ENCODE measurements at places on chromosomes 2 and 18. TPM values are rescaled to one million over a fixed set of nuclear protein-coding genes. Genes with fewer than 3 reads are reported as not detected.

The LRRC30 gene
- not detected for polyA plus RNA-seq

The CELF4 gene
- 1.5 TPM for polyA plus RNA-seq

The GREB1 gene
- polyA plus RNA-seq, result 1.8 TPM

The VWC2L gene
- not detected for polyA plus RNA-seq

The MARCHF7 gene
- 24.8 TPM for polyA plus RNA-seq

The DNAH7 gene
- 3.8 TPM for polyA plus RNA-seq

The SPIRE1 gene
- 12.3 TPM for polyA plus RNA-seq

GRCh38 chr2:129347486-129348217, 631.8 kb upstream of the RAB6C start:
- DNase-seq, result no peak
- H3K27ac ChIP-seq, result no peak overlapping the region
- no peak overlapping the region for H3K4me3 ChIP-seq
- no peaks in the 10 kb centered on the region for H3K4me1 ChIP-seq

GRCh38 chr18:59833785-59834184, 66.0 kb upstream of the PMAIP1 start:
- no peak for DNase-seq
- H3K36me3 ChIP-seq, result no peaks in the 10 kb centered on the region
- H3K4me3 ChIP-seq, result no peak overlapping the region
- no peak overlapping the region for H3K27ac ChIP-seq

DNA sequence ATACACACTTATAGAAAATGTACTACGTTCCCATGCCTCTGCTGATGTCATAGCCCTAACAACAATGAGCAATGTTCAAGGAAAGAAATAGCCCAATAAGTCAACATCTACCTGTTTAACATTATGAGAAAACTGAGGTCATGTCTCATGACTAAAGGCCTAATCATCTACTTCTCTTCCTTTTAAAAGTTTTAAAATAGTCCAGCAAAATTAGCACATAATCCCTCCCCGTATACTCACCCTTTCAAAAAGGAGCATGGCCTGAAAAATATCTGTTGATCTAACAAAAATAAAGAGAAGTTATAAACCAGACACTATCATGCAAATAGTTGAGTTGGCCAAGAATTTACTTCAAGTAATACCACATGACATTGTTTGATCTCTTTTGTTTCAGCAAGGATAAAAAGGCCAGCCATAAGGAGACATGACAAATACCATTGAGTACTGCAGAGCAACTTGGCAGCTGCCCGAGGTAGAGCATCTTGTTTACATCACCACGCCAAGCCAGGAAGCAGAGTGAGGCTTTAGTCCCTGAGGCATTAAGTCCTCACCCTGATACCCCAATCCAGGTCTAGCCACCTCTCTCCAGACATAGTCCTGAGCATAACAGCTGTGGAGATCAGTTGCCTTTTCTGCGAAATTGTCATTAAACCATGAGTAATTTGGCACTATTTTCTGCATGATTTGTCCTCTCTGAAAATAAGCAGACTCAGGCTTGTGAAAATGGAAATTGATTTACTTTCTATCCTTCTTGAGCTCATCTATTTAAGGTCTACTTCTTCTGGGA, 137.4 kb upstream of the ETAA1 start:
- H3K4me1 ChIP-seq, result no peaks in the 10 kb centered on the region
- H3K4me3 ChIP-seq, result no peak overlapping the region
- DNase-seq, result no peak
- no peaks in the 10 kb centered on the region for H3K36me3 ChIP-seq

- H3K27ac ChIP-seq, result no peak overlapping the region
- no peaks in the 10 kb centered on the region for H3K4me1 ChIP-seq
- no peak for DNase-seq
Measured at GRCh38 chr2:231927566-231927890, 1.3 kb upstream of the NPPC start.

GRCh38 chr18:55086906-55087305, 127.6 kb upstream of the CCDC68 start:
- no peak overlapping the region for H3K4me3 ChIP-seq
- no peaks in the 10 kb centered on the region for H3K36me3 ChIP-seq
- no peak for DNase-seq
- H3K27ac ChIP-seq, result no peak overlapping the region
- H3K27me3 ChIP-seq, result no peaks in the 10 kb centered on the region

- no peak overlapping the region for H3K27ac ChIP-seq
- H3K4me3 ChIP-seq, result no peak overlapping the region
- DNase-seq, result no peak
Measured at GRCh38 chr2:124995185-124995912, 970.3 kb downstream of the CNTNAP5 start.

DNA sequence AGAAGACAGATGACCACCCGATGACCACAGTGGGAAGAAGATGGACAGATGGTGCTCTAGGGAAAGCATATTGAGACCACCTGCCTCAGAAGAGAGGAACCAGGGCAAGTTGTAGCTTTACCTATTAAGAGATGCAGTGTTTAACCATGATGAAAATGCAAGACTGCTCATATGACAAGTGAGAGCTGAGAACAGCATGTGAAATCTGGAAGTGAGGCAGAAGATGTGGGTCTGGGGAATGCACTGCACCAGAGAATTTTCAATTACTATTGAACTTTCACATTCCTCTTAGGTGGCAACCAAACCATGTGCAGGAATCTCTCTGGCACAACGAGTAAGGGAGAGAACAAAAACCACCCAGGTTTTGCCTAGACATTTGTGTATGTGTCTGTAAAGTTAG, 184.8 kb upstream of the CRIM1 start:
- no peaks in the 10 kb centered on the region for H3K4me1 ChIP-seq
- H3K27ac ChIP-seq, result no peak overlapping the region
- H3K4me3 ChIP-seq, result no peak overlapping the region
- no peak for DNase-seq
- no peaks in the 10 kb centered on the region for H3K27me3 ChIP-seq

GRCh38 chr2:161423421-161424393, 7.6 kb downstream of the TBR1 start:
- H3K36me3 ChIP-seq, result no peaks in the 10 kb centered on the region
- H3K27ac ChIP-seq, result no peak overlapping the region
- no peak overlapping the region for H3K4me3 ChIP-seq
- DNase-seq, result no peak
- H3K4me1 ChIP-seq, result no peaks in the 10 kb centered on the region
- peaks cover 79% of the 10 kb centered on the region for H3K27me3 ChIP-seq

DNA sequence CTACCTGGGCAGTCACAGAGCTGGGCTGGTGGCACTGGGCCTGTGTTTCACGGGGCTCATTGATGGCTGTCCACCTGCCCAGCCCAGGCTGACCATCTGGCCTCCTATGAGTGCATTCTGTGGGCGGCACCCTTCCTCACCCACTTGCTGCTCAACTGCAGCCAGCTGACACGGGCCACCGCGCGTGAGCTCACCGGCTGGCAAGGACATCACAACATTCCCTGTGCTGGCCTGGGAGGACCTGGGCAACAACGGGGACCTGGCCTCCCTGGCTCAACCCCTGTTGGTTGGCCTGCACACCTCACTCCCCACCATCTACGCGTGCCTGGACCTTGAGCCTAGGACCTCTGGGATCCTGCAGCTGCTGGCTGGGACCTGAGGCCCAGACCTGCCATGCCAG, 98.2 kb upstream of the DTNA start:
- no peaks in the 10 kb centered on the region for H3K27me3 ChIP-seq
- no peaks in the 10 kb centered on the region for H3K36me3 ChIP-seq
- no peak overlapping the region for H3K4me3 ChIP-seq
- H3K27ac ChIP-seq, result no peak overlapping the region

DNA sequence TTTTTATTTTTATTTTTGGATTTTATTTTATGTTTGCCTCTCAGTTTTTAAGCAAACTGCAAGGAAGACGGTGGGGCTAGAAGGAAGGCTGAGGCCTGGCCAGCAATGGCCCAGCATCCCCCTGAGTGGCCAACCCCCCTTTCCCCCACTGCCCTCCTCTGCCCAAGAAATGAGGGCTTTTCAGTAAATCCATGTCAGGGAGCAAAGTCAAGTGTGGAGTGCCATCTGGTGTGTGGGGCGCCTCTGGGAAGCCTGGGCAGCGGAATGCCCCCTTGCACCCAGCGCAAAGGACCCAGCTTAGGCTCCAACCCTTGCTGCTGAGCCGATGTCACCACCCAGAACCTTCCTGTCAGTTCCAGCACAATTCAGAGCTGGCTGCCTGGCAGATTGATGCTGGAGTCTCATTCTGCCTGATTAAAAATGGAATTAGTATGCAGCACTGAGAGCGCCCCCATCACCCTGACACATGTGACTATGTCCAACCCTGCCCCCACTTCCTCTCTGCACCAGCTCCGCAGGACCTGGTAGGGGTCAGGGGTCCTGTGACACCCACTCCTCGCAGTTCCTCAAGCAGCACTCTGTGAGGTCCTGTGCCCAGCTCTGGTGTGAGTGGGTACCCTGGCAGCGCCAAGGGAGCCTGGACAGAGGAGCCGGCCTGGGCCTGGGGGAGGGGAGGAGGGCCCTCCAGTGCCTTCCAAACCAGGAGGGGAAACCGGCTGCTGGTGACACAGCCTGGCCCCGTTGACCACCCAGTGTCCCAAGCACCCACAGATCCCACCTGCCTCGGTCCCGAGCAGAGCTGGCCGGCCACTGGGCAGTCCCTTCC, 9.2 kb upstream of the ALPP start:
- no peaks in the 10 kb centered on the region for H3K27me3 ChIP-seq
- H3K4me3 ChIP-seq, result no peak overlapping the region
- H3K27ac ChIP-seq, result no peak overlapping the region
- H3K4me1 ChIP-seq, result no peaks in the 10 kb centered on the region
- H3K36me3 ChIP-seq, result no peaks in the 10 kb centered on the region
- DNase-seq, result no peak

- H3K27ac ChIP-seq, result no peak overlapping the region
- H3K4me1 ChIP-seq, result no peaks in the 10 kb centered on the region
- no peak overlapping the region for H3K4me3 ChIP-seq
- H3K27me3 ChIP-seq, result no peaks in the 10 kb centered on the region
Measured at GRCh38 chr2:149438330-149438960, 108.1 kb downstream of the LYPD6 start.

- DNase-seq, result no peak
- no peaks in the 10 kb centered on the region for H3K36me3 ChIP-seq
- no peaks in the 10 kb centered on the region for H3K4me1 ChIP-seq
- H3K27me3 ChIP-seq, result no peaks in the 10 kb centered on the region
Measured at GRCh38 chr2:15092691-15093090, 460.2 kb downstream of the LRATD1 start.

GRCh38 chr18:49767111-49768050, 46.0 kb downstream of the ACAA2 start:
- no peak overlapping the region for H3K4me3 ChIP-seq
- H3K4me1 ChIP-seq, result no peaks in the 10 kb centered on the region
- no peak for DNase-seq

DNA sequence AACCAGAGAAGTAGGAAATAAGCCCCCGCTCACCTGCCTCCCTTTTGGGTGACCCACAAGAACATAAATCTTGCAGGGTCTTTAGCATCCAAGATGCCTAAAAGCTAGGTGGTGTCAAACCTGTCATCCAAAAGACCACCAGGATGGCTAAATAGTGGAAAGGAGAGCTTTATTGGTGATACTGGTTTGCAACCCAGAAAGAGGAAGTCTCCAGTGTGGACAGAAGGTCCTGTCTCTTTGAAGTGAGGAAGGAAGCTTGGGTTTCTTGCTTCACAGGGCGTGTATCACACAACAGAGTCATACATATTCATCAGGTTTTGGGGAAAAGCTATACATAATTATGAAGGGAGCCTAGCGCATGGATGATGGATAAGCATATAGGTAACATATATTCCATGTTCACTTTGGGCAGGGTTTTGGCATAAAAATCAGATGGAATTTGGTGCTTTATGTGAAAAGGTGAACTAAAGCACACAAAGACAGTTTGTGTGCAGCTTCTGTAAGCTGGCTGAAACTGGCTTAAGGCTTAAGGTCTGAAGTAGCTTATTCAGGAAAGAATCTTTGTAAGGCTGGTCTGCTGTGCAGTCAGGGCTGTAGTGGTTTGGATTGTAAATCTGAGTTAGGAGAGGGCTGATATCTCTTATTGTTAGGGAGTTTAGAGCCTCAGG, 102.2 kb upstream of the MSH2 start:
- no peak for DNase-seq
- H3K4me1 ChIP-seq, result no peaks in the 10 kb centered on the region
- H3K36me3 ChIP-seq, result no peaks in the 10 kb centered on the region
- no peak overlapping the region for H3K4me3 ChIP-seq

DNA sequence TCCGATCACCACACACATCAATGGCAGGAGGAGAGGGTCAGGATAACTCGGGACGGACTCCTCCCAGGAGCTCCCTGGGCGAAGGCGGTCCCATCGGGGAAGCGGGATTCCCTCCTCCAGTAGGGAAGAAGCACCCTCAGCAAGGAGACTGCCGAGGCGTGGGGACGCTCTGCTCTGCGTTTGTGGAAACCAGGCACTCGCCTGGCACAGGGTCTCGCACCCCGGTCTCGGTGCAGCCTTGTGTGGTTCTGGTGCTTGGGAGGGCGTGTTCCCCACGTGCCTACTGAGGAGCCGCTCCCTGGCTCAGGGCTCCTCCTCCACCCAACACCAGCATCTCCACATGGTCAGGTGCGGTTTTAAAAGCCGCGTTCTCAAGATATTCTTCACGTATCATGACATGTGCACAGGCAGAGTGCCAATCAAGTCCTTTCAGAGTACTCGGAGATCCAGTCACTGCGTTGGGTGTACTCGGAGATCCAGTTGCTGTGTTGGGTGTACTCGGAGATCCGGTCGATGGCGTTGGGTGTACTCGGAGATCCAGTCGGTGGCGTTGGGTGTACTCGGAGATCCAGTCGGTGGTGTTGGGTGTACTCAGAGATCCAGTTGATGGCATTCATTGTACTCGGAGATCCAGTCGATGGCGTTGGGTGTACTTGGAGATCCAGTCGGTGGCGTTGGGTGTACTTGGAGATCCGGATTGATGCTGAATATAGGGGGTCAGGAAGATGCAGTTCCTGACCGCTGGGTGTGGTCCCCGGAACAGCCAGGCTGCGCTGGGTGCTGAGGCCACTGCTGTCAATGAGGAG, 117.5 kb downstream of the RTP5 start:
- DNase-seq, result no peak
- no peak overlapping the region for H3K4me3 ChIP-seq
- H3K27ac ChIP-seq, result no peak overlapping the region
- no peaks in the 10 kb centered on the region for H3K27me3 ChIP-seq
- no peaks in the 10 kb centered on the region for H3K36me3 ChIP-seq

DNA sequence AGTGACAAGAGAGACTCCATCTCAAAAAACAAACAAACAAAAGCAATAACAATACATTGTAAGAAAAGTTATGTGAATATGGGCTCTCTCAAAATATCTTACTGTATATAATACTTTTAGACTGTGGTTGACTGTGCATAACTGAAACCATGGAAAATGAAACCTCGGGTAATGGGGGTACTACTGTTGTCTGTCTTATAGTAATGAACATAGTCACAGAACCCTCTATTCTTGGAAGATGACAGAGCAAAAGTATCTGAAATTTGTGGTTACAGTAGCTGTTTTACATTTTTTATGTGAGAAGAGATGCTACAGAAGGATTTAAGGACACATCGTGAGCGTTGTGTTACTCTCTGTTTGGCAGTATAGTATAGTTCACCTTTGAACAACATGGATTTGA, 60.5 kb downstream of the MAP4K4 start:
- no peaks in the 10 kb centered on the region for H3K36me3 ChIP-seq
- DNase-seq, result no peak
- H3K4me3 ChIP-seq, result no peak overlapping the region
- H3K27me3 ChIP-seq, result no peaks in the 10 kb centered on the region
- peaks cover 24% of the 10 kb centered on the region for H3K4me1 ChIP-seq

- H3K36me3 ChIP-seq, result no peaks in the 10 kb centered on the region
- no peaks in the 10 kb centered on the region for H3K27me3 ChIP-seq
- H3K27ac ChIP-seq, result no peak overlapping the region
Measured at GRCh38 chr2:227973241-227973640, 101.8 kb downstream of the DAW1 start.

- DNase-seq, result peak; percentile 96
- no peaks in the 10 kb centered on the region for H3K27me3 ChIP-seq
- H3K36me3 ChIP-seq, result no peaks in the 10 kb centered on the region
- H3K4me1 ChIP-seq, result no peaks in the 10 kb centered on the region
- H3K4me3 ChIP-seq, result peak within 1 kb of the TSS; percentile 84
Measured at GRCh38 chr2:127106991-127107621, at the start of gene BIN1. BIN1 (minus strand) TSS chr2:127107154; CDS start chr2:127106943, 211 bp downstream.

Data from kidney (tissue), 22 donors.